Activated T-helper 9 cell treated with anti-CD3 and anti-CD28 coated beads, Interleukin-2, amount 50 U/mL, for 16 hours (primary cell): ENCODE measurements at places on chromosomes 11 and 22.

- no peak for DNase-seq
Observed at GRCh38 chr11:68009391-68010089, 587 bp upstream of the ALDH3B1 start.

GRCh38 chr11:104078995-104079394, 42.6 kb downstream of the DDI1 start:
- DNase-seq: no peak

DNA sequence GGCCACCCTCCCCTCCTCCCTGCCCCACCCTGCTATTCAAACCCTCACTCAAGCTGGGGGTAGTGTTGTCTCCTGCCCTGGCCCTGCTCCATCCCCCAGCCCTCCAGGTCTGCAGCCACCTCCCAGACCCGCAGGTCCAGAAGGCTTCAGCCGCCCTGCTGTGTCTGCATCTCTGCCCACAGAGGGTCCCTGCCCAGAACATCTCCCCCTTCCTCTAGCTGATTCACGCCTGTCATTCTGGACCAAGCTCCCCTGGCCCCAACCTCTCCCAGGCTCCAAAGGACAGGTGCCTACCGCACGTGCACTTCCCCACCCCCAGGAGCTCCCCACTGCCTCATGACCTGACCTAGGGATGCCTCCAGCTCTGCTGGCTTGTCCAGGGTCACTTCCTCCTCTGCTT, 16.0 kb upstream of the SHISAL1 start:
- no peak for DNase-seq

- DNase-seq: no peak
Observed at GRCh38 chr11:1553808-1554594, 18.1 kb downstream of the DUSP8 start.

DNA sequence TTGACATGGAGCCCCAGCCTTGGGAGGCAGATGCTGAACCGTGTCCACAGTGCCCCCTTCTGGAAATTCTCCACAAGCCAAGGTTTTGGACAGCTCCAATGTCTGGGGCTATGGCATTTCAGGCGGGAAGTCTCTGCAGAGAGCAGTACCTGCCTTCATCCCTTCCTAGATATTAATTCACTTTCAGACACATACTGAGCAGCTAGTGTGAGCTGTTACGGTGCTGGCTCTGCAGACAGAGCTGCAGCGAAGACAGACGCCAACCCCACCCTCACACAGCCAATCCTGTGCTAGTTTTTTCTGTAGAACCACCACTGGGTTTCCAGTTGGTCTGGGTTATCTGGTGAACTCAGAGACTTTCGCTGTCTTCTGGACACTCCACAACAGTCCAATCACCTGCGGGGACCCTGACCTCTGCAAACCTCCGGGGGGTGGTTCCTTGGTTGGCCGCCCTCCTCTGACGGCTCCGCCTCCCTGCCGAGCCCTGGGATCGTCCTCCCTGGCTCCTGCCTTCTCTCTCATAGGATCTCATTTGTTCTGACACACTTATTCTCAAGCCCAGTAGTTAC, 9.1 kb downstream of the LMF2 start:
- DNase-seq: peak; percentile 39

GRCh38 chr11:119192111-119192510, 6.8 kb downstream of the NHERF4 start:
- no peak for DNase-seq

DNA sequence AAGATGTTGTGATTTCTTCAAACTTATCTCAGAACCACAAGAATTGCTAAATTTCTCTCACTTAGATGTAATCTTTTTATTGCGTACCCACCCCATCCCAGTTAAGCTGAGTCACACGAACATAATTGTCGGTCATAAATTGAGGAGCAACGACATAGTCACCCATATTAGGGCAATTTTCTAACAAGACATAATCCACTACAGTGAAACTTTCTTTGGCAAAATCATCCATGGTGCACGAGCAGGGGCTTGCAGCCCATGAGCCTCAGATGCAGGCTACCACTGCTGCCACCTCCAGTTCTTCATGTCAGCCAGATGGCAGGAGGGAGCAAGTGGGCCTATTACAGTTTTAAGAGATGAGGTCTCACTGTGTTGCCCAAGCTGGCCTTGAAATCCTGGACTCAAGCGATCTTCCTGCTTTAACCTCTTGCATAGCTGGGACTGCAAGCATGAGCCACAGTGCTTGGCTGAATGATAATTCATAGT, 70.3 kb upstream of the GRK2 start:
- DNase-seq: no peak

GRCh38 chr11:90329043-90329442, 106.2 kb upstream of the CHORDC1 start:
- no peak for DNase-seq

GRCh38 chr11:46162700-46163099, 41.4 kb upstream of the PHF21A start:
- no peak for DNase-seq

DNA sequence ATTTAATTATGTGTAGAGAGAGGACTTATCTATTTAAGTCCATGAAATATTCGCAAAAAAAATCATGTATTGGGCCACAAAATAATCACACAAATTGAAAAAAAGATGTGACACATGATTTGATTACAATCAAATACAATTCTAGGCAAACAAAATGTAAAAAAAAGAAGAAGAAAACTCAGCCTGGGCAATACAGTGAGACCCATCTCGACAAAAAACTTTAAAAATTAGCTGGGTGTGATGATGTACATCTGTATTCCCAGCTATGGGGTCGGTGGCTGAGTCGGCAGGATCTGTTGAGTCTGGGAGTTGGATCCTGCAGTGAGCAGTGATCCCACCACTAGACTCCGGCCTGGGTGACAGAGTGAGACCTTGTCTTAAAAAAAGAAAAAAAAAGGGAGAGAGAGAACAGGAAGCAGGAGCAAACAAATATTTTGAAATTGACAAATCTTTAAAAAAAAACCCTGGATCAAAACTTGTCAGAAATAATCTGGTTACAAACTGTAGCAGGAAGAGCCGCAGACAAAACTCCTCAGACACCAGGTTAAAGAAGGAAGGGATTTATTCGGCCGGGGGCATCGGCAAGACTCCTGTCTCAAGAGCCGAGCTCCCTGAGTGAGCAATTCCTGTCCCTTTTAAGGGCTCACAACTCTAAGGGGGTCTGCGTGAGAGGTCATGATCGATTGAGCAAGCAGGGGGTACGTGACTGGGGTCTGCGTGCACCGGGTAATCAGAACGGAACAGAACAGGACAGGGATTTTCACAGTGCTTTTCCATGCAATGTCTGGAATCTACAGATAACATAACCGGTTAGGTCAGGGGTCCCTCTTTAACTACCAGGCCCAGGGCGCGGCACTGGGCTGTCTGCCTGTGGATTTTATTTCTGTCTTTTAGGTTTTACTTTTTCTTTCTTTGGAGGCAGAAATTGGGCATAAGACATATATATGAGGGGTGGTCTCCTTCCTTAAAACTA, 3.3 kb upstream of the TYMP start:
- DNase-seq: no peak

DNA sequence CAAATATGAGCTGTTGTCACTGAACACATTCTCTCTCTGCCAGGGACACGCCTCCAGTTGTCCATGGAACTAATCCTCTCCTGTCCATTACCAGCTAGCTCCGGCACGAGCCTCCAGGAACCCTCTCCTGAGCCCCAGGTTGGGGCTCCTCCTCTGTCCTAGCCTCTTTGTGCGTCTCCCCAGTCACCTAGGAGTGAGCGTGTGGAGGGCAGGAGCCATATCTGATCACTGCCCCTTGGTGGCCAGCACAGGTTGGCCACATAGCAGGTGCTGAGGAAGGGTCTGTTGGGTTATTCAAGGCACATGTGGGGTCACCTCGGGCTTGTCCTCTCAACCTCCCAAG, 2.5 kb downstream of the SYVN1 start:
- no peak for DNase-seq

DNA sequence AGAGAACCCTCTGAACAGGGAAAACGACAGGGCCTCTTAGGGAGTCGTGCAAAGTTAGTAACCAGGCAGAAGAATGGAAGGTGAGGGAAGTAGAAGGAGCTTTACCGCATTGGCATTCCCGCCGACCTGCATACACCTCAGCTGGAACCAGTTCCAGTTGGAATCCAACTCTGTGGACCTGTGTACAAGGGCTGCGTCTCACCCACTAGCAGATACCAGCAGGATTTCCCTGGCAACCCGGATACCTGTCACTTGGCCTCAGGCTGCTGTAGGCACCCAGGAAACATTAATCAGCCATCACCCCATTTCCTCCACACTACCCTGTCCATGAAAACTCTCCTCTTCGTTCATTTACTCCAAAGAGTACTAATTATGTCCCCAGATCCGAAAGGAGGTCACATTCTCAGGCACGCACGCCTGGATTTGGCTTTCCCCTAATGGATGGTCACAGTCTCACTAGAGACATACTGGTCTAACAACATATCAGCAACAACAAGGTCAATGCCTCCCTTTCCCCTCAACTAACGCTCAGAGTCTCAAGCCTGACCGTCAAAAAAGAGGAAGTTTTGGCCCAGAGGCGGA, 842 bp downstream of the ARFGAP2 start:
- no peak for DNase-seq

DNA sequence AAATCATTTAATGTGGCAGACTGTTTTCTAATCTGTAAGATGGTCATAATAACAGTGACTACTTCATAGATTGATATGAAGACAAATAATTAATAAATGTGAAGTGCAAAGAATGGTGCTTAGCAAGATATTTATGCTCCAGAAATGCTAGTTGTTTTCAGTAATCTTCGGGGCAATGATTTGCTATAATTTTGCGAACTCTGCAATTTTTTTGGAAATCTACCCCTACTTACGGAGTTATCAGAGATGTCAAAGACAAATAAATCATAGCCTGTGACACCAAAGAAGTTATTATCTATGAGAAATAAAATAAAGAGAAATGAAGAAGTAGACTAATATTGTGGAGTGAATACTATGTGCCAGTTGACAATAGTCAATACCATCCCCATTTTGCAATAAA, 634.1 kb upstream of the LRRC4C start:
- DNase-seq: no peak

DNA sequence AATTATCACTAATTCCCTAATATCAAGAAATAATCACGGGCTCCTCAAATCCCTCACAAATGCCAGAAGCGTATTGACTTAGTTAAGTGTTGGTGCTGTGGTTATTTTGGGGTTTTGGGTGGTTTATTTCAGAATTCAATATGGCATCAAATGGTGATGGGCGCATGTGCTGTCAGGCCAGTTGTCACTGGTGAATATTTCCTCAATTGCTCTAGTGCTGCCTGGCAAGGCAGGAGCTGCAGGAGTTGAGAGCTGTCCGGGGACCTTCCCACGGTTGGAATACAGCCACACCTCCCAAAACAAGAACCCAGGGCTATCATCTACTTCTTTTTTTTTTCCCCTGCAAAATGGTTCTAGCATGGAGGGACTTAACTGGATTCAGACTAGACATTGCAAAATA, 10.3 kb downstream of the IGLL5 start:
- DNase-seq: no peak

DNA sequence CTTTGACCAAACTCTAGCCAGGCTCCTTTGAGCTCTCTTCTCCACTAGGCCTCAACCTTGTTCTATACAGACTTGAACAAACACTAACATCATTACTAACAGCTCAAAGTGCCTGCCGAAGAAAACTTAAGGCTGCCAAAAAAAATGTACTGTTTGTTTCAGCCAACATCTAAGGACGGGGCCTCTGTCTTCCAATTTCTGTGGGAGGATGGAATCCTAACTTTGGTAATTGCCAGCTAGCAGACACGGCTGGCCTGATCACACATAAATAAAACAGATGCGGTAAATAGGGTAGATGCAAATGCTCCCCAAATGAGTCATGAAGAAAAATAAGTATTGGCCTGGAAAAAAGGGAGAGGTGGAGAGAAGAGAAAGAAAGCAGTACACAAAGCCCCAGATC, 394.3 kb downstream of the TMEM135 start:
- no peak for DNase-seq

- DNase-seq: no peak
Observed at GRCh38 chr11:67634366-67635230, 4.9 kb upstream of the NUDT8 start.

DNA sequence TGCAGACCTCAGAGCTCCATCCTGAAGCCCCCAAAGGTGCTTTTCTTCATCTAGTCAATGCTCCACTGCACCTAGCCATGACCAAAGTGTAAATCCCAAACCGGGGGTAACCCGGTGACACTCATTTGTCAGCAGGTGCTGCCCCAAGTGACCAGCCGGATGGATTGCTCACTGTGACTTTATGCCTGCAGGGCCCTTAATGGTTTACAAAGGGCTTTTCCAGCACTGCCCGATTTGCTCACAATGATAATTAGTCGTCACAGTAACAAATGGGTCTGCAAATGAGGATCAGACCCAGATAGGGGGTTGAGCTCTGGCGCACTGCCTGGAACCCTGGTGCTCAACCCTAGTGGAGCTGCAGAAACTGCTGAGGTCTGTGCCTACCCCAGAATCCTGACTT, 45.7 kb upstream of the CD5 start:
- DNase-seq: no peak

- DNase-seq: no peak
Observed at GRCh38 chr22:35204807-35205775, 52.2 kb upstream of the HMGXB4 start.

- no peak for DNase-seq
Observed at GRCh38 chr11:6799402-6799801, at the start of gene OR6A2. TSS of gene OR6A2 (minus strand) at chr11:6799689. CDS start at chr11:6795708, 3,981 bp downstream.

DNA sequence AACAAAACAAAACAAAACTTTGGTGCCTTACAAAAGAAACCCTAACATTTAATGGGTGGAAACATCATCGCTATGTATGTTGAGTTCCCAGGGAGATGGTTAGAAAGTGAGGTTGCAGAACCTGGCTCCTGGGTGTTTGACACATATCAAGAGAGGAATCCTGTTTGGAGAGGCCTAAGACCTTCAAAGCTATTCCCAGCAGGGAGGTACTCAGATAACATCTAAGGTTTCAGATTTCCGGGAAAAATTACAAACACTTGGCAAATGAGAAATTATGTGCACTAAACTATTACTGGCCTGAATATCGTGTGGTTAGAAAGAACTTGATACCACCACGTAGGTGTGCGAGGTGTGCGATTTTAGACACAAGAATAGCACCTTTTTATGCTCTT, 18.5 kb downstream of the TRIM5 start:
- no peak for DNase-seq

GRCh38 chr11:119481667-119482400, 58.9 kb upstream of the THY1 start:
- no peak for DNase-seq

GRCh38 chr11:1059759-1060158, 14.9 kb upstream of the MUC2 start:
- no peak for DNase-seq

- DNase-seq: no peak
Observed at GRCh38 chr11:16603245-16603644, 135.2 kb upstream of the C11orf58 start.

DNA sequence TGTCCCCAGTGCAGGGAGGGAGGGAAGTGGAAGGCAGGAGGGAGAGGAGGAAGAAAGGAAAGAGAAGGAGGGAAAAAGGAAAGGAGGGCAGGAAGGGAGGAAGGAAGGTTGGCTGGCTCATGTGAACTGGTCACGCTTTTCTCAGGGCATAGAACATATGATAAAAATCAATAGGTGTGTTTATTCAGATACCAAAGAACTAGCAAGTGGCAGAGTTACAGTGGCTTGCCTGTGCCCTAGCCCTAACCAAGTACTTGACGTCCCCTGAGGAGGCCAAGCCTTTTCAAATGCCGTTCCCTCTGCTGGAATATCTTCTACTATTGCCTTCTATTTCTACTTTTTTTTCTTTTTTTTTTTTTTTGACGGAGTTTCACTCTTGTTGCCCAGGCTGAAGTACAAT, 33.5 kb downstream of the CHRDL2 start:
- DNase-seq: no peak

- DNase-seq: peak; percentile 92
Observed at GRCh38 chr11:67630228-67630942, 648 bp upstream of the NUDT8 start.

GRCh38 chr22:25992331-25992730, 176.9 kb upstream of the SEZ6L start:
- DNase-seq: no peak

- DNase-seq: no peak
Observed at GRCh38 chr11:129067454-129067853, 124.7 kb downstream of the ARHGAP32 start.
